NCI-H187 (cell line): ENCODE measurements at places on chromosomes 5 and 9.

- no peak for DNase-seq
Measured at GRCh38 chr5:136141561-136141960, 8.9 kb downstream of the SMAD5 start.

DNA sequence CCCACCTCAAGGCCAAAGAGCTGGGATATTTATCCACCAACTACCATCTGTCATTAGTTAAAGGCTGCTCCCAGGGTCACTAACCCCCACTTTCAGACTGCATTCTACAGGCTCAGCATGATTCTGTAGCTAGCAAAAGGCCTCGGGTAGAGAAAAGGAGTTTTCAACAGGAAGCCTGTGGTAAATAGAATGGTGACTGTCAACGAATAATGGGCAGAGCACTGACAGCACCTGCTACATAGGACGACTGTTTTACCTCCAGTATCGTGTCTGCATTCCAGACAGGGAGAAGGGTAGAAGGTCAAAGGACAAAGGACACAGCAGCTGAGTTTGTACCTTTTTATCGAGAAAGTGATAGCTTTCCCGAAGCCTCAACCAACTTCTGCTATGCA is 20.3 kb downstream of the MFAP3 start:
- no peak for DNase-seq

GRCh38 chr9:113398796-113399195 is 2.3 kb downstream of the ALAD start:
- DNase-seq = no peak

DNA sequence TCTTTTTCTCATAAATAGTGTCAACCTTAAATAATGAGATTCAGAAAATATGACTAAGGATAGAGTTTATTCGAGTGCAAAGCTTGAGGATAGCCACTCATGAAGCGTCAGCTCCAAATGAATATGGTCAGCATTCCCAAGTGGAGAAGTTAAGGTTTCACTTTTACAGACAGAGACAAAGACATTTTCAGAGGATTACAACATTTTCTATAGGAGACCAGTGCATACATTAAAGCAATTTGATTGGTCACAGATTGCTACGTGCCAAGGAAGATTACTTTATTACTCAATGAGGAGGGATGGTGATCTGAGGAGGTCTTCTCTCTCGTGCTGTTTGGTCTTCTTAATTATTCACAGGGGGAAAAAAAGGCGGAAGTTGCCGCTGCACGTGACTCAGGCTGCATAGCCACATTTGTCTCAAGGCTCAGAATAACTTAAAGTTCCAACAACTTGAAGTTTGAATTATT is 60.1 kb upstream of the SPATA31C2 start:
- no peak for DNase-seq

- DNase-seq = no peak
Measured at GRCh38 chr9:134735441-134736175, 94.0 kb downstream of the COL5A1 start.

DNA sequence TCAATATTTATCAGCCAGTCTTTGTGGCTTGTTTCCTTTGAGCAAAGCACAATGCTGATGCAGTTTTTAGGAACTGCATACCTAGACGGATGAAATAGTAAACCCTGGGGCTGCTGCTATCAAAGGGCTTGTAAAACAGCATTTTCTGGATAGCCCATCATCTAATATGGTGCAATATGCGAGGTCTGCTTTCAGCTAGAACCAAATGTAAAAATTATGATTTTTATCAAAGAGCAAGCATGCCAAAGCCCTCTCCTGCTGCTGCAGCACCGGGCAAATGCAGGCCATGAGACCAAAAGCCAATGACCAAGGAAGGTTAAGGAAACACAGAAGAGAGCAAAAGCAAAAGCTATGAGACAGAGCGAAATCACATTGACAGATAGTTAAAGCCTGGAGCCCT is 1000.4 kb downstream of the MAT2B start:
- DNase-seq = no peak
